Muscle of arm (tissue), 14 donors: ENCODE measurements at places on chromosomes 11 and 22. TPM values are rescaled to one million over a fixed set of nuclear protein-coding genes. Genes with fewer than 3 reads are reported as not detected.

Gene ASPHD2
- polyA plus RNA-seq: 3.1 TPM

DNA sequence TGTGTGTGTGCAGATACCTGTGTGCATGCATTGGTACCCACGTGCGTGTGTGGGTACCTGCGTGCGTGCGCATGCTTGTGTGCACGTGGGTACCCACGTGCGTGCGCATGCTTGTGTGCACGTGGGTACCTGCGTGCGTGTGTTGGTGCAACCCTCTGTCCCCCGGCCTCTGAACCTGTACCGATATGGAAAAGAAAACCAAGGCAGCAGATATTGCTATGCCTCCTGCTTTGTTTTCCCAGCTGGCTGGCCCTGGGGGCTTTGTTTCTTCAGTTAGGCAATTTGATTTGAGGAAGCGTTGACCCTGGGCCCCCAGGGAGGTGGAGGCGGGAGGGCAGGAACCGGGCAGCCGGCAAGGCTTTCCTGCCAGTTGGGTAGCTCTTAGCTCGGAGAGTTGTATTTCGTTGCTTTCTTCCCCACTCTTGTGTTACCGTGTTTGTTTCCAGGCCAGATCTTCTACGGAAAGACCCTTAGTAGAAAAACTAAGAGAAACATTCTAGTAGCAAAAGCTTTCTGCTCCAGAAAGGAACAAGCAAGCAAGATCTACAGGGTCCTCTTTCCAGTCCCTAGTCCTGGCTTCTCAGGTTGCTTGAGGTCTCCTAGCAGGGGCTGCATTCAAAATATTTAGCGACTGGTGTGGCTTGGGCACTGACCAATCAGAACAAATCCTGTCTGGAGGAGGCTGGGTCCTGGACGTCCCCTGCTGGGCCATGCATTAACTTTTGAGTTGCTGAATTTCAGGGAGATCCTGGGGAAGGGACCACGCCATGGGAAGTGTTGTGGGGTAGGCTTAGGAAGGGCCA is 26.3 kb upstream of the SORL1-AS1 start:
- DNase-seq: no peak

DNA sequence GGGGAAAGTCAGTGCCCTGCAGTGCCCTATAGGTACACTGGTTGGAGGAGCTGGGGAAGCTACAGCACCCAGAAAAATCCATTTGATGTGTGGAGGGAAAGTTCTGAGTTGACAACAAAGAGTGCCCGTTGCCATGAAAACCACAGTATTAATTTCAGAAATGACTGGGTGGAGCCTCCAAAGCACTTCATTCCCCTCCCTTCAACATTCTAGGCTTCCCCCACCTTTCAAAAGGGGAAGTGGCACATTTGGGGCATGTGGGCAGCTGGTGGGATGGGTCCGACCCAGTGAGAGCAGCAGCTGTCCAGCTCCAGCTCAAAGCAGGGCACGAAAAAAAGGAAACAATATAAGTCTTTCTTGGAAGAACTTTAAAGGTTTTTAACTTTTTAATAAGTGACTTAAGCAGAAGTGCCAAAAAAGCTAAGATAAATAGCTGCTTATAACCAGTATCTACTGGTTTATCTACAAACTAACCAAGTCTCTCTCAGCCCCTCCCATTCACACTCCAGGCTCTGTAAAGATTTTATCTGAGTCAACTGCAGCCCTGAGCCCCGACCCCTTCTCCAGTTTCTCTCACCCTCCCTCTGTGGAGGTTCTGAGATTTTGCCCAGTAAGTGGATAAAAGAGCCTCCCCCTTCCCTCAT is 9.0 kb upstream of the AHNAK start:
- DNase-seq: no peak

- DNase-seq: no peak
These were observed 6.5 kb upstream of the APOBEC3H start for GRCh38 chr22:39090426-39091064.

Gene GLB1L3
- not detected for polyA plus RNA-seq

- DNase-seq: no peak
These were observed 412.4 kb upstream of the CADM1 start for GRCh38 chr11:115916608-115917007.

DNA sequence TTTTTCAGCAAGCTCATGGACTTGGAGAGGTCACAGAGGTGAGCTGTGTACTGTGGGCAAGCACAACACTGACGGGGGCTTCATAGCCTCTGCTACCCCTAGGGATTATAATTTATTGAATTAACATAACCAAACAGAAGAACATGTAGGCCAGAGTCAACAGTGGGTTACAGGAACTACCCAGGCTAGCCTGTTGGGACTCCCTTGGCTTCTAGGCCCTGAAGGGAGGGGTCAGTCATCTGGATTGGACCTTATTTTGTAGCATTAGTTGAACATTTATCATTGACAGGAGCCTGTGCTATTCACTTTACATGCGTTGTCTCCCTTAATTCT is 56.9 kb downstream of the KREMEN1 start:
- no peak for DNase-seq

DNA sequence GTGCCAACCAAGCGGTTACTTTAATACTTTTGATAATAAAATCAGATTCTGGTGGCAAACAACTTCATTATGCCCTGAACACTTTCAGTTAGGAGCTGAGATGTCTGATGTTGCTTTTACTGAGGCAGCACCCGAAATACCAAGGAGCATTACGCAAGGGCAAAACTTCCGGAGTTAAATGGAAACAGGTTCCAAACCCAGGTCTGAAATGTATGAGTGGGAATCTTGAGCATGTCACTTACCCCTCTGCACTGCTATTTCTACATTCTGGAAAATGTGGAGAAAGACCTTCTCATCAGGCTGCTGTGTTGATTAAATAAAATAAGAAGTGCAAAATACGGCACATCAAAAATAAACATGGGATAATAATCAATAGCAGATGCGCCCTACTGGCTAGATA is 315.1 kb downstream of the LARGE1 start:
- DNase-seq: no peak

Gene ARRB1
- 27.2 TPM for polyA plus RNA-seq

GRCh38 chr11:65964906-65965305 is 3.4 kb downstream of the SART1 start:
- DNase-seq: no peak

Gene GCAT
- 5.5 TPM for polyA plus RNA-seq

GRCh38 chr11:103661185-103661584 is 375.3 kb upstream of the DDI1 start:
- DNase-seq: no peak

- no peak for DNase-seq
These were observed 16.9 kb downstream of the SERPINH1 start for GRCh38 chr11:75578977-75579376.

- DNase-seq: peak; percentile 18
These were observed 93.8 kb downstream of the TRIM29 start for GRCh38 chr11:120044011-120044675.

DNA sequence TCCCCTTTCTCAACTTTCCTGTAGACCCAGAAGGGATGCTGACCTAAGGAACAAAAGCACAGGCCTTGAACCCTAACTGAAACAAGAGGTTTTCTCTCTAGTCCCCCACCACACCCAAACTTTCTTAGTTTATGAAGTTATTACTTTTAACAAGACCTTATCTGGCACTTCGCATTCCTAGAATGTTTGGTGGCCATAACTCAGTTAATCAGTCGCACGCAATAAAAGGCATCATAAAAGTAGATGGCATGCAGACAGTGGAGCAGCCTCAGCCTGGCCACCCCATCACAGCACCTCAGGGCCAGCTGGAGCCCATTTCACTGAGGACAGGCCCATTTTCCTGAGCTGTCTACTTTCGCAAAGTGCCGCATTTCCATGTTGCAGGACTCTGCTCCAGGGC is 301.9 kb downstream of the OPCML start:
- no peak for DNase-seq

GRCh38 chr11:77093987-77094840 is 8.4 kb upstream of the OMP start:
- DNase-seq: no peak

DNA sequence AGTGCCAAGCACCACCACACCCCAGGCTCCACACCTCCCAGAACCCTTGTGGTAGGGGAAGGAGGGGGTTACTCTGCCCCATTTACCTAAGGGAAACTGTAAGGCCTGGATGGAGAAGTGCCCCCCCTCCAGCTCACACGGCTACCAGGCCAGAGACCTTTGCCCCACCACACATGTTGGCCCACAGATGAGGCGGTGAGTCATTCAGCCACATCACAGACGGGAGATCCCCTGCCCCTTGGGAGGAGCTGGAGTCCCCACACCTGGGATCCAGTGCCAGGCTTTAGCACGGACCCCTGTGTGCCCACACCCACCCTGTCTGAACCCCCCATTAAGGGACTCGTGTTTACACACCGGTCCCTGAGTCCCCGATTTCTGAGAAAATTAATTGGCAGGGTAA is 24.9 kb downstream of the CDKN1C start:
- no peak for DNase-seq

DNA sequence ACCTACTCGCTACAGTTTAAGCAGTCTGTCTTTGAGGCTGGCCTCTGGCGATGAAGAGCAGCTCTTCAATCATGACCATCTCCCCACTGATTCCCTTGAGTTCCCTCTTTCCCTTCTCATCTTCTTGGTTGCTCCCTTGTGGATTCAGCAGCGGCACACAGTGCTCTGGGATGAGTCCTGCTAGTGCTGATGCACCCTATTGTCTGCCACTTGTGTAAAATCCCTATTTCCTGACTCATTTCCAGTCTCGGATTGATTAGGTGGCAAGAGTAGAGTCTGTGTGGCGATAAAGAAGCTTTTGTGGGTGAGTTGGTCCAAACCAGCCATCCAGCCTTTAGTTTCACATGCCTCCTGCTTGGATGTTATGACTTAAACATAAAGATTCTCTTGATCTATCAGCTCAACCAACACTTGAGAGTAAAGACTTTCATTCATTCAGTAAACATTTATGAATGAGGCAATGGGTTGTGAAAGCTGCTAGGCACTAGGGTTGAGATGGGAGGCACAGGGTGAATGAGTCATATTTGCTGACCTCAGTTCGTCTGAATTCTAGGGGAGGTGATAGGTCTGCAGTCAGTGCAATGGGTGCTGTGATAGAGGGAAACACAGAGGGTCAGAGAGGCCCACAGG is 219.4 kb upstream of the RAG2 start:
- no peak for DNase-seq

Gene CD248
- polyA plus RNA-seq: 58.8 TPM

GRCh38 chr11:128198216-128198772 is 389.1 kb downstream of the ETS1 start:
- no peak for DNase-seq

DNA sequence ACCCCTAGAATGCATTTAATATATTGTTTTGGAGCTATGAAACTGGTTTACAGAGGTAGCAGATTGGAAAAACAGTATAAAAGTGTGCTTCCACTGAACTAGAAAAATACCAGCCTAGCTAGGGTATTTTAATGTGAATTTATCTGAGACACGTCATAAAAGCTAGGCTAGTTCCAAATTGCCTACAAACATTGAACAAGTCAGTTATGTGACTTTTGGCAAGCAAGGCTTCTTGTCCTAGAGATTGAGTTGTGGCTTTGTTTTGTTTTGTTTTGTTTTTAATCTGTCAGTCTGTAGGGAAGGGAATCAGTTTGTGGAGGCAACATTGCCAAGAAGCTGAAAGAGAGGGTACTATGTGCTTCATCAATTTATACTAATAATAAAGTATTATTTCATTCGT is 24.2 kb downstream of the RTN3 start:
- DNase-seq: no peak

Gene SC5D
- 36.1 TPM for polyA plus RNA-seq

Gene TTLL8
- polyA plus RNA-seq: not detected

Gene PCNX3
- polyA plus RNA-seq: 15.0 TPM
